ENCODE measurements at places on chromosomes 11 and 22.

DNA sequence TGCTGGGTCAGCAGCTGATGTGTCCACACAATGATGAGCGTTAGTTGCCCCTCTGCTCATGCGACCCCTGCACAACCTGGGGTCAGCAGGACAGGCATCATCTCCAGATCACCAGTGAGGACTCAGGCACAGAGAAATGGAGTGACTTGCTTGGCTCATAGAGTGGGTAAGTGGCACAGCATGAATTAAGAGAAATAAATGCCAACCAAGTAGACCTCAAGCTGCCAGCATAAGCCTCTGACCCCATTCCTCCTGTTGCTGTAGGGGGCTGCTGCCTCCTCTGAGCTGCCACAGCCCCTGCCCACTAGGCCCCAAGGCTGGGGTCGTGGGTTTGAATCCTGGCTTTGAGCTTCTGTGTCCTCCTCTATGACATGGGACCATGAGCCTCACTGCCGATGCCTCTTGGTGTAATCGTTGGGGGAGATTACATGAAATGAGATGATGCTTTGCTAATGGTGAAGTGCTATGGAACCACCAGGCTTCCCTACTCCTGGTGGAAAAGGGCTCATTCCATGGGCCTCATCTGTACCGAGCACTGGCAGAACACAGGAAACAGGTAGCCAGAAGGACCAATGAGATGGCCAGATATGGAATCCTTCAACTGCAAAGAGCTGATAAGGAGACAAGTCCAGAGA is 33.6 kb downstream of the LRRC32 start:
- no peak for DNase-seq

GRCh38 chr11:33533386-33534052 is 167.1 kb downstream of the C11orf91 start:
- no peak for DNase-seq

DNA sequence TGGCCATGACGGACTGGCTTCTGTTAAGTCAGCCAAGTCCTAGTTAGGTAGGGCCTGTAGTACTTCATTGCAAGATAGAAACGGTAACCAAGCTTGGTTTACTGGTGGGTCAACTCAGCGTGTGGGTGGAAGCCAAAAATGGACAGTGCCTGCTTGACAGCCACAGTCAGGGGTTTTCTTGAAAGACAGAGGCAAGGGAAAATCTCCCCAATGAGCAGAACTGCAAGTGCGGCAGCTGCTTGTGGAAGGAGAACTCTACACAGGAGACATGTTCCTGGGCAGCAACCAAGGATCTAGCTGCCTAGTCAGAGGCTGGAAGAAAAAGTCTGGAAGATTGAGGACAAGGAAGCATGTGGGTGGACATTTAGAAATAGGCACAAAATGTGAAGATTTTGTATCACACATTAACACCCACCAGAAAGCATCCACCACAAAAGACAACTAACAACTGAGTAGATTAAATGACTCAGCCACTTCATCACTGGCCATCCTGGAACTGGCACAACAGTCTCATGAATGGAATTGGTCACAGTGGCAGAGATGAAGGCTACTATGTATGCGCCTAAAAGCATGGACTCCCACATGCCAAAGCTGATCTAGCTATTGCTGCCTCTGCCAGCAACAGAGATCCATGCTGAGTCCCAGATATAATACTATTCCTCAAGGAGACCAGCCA is 40.9 kb upstream of the SCUBE2 start:
- no peak for DNase-seq

GRCh38 chr11:35083181-35083430 is 55.9 kb upstream of the CD44 start:
- no peak for DNase-seq

- no peak for DNase-seq
Observed at GRCh38 chr22:46039535-46039934, 62.6 kb upstream of the WNT7B start.

DNA sequence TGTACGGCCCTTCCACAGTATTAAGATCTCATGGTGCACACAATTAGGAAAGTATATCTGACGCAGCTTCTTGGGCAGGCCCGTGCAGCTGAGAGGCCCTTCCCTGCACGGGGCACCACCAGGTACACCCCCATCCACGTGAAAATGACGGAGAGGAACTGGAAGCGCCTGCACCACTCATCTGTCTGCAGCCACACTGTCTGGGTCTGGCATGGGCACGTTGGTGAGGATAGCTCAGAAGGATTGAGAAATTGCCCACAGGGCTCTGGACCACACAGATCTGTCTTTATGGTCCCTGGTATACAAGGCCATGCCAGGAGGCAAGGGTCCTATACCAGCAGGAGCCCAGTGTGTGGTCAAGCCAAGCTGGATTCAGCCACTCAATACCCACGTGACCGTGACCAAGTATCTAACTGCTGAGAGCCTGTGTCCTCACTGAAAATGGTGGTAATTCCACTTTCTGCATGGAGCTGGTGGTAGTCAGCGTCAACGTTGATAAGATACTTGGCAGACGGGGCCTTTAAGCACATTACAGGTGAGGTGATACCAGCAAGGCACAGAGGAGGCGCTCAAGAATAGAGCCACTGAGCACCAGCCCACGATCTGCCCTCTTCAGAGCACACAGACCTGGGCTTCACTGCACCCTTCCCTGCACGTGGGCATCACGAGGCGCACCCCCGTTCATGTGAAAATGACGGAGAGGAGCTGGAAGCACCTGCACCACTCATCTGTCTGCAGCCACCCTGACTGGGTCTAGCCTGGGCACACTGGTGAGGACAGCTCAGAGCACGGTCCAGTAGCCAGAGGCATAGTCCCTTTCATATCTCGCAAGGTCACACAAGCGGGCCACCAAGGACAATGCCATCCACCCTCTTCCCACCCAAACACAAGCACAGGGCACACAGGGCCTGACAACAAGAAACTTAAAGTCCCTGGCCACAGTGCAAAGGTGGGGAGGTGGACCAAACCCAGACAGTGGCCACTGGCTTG is 28.4 kb downstream of the SHANK2 start:
- no peak for DNase-seq

DNA sequence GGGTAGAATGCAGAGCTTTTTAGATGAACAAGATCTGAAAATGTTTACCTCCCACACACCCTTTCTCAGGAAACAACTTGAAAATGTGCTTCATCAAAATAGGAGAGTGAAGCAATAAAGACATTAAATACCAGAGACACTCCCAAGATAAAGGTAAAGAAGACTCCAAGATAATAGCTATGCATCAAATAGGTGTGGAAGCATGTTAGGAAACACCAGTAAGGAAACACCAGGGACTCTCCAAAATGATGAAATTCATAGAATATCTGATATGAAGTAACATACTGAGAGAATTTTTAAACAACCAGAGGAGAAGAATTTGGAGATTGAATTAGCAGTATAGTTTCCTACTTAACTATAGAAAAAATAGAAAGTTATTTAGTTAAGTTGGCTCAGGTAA is 57.0 kb downstream of the OR10A6 start:
- no peak for DNase-seq

- no peak for DNase-seq
Observed at GRCh38 chr11:128692753-128693415, 988 bp upstream of the FLI1 start.

DNA sequence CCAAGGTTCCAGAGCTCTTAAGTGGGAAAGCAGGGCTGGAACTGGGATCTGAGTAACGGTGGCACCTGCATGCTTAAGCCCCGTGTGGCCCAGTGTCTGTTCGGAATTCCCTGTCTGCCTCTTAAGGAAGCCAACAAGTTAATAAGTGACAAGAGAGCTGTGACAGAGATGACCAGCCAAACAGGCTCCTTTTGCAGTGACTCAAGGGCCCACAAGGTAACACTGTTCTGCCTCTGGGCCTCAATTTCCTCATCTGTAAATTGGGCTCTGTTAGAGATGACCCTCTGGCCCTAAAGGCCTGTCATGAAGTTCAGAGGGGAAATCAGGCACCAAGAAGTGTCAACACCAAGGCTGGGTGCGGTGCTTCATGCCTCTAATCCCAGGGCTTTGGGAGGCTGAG is 18.6 kb downstream of the USH1C start:
- DNase-seq, result no peak

- DNase-seq, result no peak
Observed at GRCh38 chr11:75107187-75107586, 10.5 kb upstream of the OR2AT4 start.

DNA sequence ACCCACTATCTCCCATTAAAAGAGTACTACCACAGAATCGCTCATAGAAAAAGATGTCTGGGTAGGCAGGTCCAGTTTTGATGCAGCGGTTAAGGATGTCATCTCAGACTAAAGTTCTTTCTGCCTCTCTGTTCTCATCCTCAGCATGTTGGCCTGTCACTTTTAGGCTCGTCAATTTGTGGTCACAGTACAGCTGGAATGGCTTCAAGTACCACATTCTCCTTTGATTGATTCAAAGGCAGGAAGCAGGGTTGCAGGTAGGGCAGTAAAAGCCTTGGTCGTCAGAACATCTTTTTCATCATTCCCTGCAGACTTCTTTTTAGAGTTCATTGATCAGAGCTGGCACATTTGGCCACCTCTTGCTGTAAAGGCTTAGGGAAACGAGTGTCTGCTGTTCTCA is 28.7 kb downstream of the SDHD start:
- DNase-seq, result no peak

Measured in cerebellar cortex (tissue), 1 donor.